Brain pericyte (primary cell): ENCODE measurements at places on chromosomes 11 and 22.
A peak's percentile ranks its signal among the peaks of the same experiment; 100 is the strongest.

DNA sequence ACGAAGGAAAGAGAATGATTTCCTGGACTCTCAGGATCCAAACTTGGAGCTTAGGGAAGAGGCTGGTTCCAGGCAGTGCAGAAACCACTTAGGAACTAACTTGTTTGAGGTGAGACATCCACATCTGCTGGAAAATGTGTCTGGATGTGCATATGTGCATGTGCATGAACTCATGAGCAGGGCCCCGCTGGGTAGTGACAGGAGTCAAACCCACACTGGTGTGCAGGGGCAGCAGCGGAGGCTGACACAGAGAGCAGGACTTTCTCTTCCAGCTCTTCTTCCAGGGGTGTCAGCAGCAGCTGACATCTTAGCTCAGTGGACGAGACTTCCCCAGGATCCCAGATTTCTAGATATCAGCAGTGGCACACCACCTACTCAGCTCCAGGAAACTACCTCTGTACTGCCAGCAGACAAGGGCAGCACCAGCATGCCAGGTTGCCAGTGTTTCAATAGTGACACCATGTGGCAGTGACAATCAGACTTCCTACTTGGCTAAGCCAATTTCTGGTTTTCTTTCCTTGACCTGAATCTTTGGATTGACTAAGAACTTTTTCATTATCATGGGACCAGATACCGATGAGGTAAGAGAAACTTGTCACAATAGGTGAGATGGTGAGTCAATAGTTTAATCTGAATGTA, 227.5 kb upstream of the ZC3H12C start:
- DNase-seq: no peak

- DNase-seq: no peak
Measured at GRCh38 chr11:85123752-85124231, 503.4 kb downstream of the DLG2 start.

DNA sequence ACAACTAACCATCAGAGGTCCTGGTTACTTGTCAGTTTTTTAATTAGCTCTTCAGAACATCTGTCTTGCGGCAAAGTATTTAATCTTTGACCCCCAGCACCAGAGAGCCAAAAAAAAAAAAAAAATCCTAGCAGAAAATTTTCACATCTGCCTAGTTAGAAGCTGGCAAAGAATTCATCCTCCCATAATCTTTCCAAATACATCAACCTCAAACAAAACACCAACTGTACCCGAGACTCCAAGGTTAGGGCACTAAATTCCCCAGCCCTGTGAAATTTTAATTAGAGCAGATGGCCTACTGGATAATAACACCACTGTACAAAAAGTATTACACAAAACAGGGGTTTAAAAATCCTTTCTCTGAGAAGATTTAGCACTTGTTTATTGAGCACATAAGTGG, 55.7 kb downstream of the RAB38 start:
- DNase-seq: no peak

DNA sequence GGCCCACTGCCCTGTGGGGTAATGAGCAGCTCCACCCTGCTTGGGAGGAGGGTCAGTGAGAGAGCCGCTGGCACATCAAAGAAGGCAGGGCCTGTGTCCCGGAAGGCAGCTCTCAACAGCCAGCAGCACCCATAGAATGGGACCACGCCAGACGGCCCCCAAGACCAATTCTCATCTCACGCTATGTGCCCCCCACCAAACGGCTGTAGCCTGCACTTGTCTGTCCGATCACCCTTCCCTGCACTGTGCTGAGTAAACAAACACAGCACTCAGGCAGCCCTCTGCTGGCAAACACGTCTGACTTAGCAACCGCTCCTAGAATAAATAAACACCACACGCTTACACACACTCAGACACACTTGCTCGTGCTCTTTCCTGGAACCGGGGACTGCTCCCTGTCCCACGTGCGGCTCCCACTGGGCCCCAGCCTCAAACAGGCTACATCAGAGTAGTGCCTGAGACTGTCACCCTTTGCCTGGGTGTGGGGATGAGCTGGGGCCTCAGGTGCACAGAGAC, 53.2 kb upstream of the CDON start:
- peak; percentile 21 for DNase-seq

- no peak for DNase-seq
Measured at GRCh38 chr22:22033803-22034468, 51.3 kb upstream of the TOP3B start.

- DNase-seq: no peak
Measured at GRCh38 chr22:27995801-27996528, 76.9 kb upstream of the PITPNB start.

DNA sequence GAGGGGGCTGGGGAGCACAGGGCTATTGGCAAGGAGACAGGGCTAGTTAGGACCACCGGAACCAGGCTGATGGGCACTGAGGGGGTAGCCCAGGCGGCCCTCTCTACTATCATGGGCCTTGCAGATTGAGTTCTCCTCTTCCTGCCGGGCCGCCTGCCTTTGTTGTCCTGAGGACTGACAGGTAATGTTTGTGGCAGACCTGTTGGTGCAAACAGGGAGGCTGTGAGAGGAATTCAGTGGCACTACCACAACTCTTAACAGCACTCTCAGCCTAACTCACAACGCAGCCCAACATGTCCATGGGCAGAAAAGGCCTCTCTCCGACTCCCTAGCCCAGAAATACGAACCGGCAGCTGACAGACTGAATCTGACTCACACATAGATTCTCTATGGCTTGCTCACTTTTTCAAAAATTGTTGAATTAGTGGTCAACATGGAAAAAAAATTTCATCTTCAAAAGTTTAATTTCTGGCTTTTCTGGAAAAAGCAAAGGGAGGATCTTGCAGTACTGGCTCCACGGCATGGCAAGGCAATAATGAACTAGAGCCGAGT, 11.4 kb downstream of the KCNJ5 start:
- no peak for DNase-seq

DNA sequence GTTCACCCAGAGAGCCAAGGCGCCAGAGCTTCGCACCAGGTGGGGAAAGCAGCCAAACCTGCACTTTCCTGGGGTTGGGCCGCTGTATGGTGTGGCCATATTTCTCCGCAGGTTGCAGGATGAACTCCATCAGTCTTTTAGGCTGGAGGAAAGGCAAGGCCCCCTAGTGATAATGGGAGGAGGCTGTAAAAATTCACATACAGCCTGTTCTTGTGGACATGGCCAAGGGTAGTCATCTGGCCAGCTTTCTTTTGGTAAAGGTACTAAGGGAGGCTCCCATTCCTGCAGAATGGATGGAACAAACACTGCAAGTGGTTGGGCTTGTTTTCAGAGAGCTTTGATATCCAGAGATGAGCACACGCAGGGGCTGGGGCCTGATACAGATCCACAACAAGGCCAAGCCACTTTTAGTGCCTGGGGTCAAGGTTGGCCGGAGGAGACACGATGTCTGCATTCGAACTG, 29.6 kb downstream of the C22orf31 start:
- DNase-seq: no peak

- DNase-seq: peak; percentile 55
Measured at GRCh38 chr11:109960831-109961230, 132.4 kb upstream of the ZC3H12C start.

DNA sequence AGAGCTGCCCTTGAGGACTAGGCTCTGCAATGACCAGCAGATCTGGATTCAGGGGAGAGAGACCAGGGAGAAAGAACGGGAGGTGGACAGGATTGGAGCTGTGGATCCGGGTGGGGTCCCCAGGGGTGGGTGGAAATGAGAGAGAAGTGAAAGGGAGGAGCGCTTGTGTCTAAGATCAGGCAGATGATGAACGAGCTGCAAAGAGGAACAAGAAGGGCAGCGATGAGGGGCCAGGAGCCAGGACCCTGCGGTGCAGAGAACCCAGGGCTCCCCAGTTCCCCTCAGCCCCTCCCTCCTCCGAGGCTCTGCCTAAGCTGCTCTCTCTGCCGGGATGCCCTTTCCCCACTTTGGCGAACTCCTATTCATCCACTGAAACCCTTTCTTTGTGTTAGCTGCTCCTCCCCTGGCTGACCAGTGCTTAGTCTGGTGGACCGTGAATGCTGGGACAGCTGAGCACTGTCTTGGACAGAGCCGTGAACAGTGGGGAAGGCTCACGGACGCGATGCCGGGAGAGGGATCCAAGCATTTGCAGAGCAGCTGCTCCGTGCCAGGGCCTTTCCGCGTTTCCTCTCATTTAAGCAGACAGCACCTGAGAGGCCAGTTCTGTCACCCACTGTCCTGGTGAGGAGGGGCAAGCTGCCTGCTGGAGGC, 35.9 kb downstream of the SHISAL1 start:
- no peak for DNase-seq

- no peak for DNase-seq
Measured at GRCh38 chr11:75189911-75190310, 39.0 kb downstream of the SLCO2B1 start.

GRCh38 chr22:43173976-43174720, 12.8 kb downstream of the TTLL12 start:
- no peak for DNase-seq

- no peak for DNase-seq
Measured at GRCh38 chr11:2375964-2376551, 1.1 kb upstream of the CD81 start.

DNA sequence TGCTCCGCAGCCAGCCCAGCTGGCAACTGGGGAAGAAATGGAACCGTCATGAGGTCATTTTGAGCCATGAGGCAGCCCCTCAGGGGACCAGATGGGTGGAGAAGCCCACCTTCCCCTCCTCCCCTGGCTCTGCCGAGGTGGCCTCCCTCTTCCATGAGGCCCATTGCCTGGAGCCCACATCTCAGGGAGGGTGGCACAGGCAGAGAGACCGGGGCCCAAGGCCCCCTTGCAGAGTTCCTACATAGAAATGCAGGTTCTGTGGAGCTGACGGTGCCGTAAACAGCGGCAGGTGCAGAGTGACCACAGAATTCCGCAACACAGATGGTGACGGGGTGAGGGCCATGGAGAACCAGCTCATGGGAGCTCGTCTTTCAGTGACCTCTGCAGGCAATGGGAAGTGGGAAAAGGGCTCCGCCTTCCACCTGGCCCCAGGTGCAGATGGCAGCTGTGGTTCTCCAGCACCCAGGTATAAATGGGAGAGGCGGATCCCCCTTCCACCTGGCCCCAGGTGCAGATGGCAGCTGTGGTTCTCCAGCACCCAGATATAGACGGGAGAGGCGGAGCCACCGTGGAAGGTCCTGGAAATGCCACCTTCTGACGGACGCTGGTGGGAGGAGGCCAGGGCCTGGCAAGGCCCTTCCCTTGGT, 765.4 kb downstream of the BRD1 start:
- DNase-seq: no peak

DNA sequence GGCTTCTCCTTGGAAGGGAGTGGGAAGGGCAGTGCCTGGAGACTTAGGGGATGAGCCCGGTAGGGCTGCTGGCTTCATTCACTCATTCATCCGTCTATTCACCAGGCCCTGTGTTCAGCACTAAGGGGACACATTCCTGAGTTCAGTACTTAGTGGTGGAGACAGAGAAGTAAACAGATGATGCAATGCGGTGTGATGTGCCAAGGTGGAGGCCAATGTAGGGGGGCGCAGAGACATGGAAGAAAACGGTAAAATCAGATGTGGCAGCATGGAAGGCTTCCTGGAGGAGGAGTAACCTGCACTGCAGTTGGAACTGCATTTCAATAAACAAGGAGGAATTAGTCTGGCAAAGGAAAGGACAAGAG, 21.3 kb downstream of the GRIK4 start:
- no peak for DNase-seq

- DNase-seq: no peak
Measured at GRCh38 chr11:13760115-13760514, 91.6 kb downstream of the FAR1 start.

DNA sequence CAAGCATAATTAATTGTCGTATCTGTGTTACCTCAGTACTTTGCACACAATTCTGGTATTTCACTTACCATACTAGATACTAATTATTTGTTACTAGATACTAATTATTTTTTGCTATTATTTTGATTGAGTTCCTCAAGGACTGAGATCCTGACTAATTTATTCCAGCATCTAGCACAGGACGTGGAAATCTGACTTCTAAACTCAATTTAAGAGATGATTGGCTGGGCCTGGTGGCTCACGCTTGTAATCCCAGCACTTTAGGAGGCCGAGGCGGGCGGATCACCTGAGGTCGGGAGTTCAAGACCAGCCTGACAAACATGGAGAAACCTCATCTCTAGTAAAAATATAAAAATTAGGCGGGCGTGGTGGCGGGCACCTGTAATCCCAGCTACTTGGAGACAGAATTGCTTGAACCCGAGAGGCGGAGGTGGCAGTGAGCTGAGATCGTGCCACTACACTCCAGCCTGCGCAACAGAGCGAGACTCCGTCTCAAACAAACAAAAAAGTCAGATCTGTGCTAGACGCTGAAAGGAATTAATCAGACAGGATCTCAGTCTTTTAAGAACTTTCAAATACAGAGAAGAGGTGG, 527 bp upstream of the MRPL48 start:
- no peak for DNase-seq

DNA sequence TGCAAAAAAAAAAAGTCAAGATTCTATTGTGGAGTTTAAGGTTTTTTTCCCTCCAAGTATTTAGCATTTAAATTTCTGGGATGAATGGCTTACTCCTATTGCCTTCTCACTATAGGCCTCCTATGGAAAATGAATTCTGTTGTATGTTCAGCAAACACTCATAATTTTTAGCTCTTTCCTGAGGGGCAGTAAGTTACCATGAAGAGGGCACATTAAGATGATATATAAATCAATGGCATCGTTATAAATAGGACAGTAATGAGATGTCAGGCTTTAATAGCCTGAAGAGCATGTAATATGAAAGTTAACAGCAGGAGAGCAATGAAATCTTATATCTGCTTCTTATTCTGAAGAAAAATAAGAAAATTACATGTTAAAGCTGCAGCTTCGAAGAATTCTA, 32.9 kb downstream of the C11orf87 start:
- no peak for DNase-seq

DNA sequence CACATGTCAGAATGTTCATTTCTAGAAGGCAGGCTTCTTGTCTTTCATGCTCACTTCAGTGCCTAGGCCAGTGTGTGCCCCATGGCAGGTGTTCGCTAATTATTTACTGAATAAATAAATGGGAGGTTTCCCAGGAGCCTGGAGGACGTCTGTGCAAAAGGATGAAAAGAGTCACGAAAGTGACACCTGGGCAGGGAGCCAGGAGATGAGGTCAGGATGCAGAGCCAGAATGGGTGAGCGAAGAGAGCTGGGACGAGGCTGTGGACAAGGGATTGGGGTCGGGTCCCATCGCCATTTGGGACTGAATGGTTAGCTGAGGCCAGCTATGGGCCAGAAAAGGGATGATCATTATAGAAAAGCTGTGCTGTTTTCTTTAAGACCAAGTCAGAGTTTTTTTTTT, 560.4 kb downstream of the TBC1D22A start:
- no peak for DNase-seq

GRCh38 chr11:73784080-73784634, 3.5 kb upstream of the MRPL48 start:
- DNase-seq: no peak

DNA sequence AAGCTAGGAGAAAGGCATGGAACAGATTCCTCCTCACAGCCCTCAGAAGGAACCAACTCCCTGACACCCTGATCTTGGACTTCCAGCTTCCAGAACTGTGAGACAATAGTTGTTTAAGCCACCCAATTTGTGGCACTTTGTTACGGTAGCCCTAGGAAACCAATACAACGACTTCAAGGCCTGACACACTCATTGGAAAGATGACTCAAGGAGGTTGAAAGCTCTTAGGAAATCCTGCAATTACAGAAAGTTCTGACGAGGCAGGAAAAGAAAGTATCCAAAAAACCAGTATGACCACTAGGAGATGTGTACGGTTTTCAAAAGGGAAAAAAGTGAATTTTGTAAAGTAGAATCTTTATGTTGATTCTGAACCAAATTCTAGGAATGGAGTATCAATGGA, 161.4 kb downstream of the SWAP70 start:
- DNase-seq: no peak

GRCh38 chr22:29112681-29113080, 39.8 kb downstream of the KREMEN1 start:
- no peak for DNase-seq
